ENCODE measurements at places on chromosomes 5 and 9. TPM values are rescaled to one million over a fixed set of nuclear protein-coding genes. Genes with fewer than 3 reads are reported as not detected.

The FOXD4L4 gene
- 0.13 TPM for total RNA-seq

DNA sequence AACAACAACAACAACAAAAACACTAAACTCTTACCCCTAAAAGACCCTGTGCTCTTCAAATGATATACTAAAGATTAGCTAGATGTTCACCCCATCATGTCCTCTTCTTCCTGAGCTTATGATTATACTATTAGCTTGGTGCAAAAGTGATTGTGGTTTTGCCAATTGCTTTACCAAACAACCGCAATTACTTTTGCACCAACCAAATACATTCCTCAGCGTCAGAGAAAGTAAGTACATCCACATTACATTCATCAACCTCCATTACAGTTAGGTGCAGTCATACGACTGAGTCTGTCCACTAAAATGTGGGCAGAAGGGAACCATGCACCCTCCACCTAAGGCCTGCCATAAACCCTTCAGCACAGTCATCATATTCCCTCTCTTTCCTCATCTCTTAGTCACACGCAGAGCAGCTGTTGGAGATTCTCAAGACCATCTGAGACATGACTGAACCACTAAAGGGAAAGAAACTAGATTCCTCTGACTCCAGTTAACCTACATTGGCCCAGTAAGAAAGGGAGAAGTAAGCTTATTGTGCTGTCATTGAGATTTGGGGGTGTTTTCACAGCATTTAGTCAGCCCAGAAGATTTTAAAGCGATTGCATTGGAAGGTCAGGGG, 181.6 kb upstream of the TLE4 start:
- no peak for DNase-seq

The ABITRAM gene
- 3.2 TPM for total RNA-seq

DNA sequence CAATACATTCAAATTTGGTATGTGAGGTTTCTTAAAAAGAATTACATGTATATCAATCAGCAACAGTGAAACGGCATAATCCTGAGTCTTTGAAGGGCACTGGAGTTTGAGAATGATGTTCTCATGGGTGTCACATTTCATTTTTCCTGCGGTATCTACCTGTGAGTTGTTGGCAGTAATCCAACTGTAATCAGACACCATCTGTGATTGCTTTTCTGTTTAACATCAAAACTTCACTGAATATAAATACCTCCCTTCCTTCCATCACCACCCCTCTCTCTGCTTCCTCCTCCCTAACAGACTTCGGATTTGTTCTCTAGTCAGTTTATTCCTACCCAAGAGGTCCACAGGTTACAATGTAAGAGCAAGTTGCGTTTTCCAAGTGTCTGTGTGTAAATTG, 275.2 kb upstream of the PCSK5 start:
- DNase-seq = no peak

- no peak for DNase-seq
Measured at GRCh38 chr9:129675620-129676019, 10.2 kb downstream of the PRRX2 start.

DNA sequence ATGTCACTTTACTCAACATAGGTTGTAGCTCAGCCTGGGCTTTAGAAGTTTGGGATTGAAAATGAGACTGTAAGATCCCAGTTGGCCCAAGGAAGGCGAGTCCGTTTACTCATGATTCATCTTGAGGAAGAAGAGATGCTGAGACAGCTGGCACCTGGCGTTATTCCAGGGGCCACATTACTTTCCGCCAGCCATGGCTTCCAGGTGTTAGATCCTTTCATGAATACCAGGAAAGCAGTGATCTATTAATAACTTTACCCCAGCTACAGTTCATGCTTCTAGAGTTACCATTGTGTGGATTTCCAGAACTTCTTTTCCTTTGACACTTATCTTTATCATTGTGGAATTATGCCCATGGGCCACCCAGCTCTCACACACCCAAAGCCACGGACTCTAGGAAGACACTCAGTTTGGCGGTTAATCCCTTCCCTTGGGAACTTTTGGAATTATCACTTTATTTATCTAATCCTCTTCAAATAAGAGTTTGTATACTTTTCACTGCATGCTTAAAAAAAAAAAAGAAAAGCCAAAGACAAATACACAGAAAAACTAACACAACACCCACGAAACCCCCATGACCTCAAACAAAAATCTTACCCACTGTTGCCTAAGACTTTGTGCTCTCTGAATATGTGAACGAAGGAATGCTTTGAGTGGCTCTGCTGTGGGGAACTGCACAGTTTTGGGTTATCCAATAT, 26.9 kb downstream of the RAI14 start:
- peak; percentile 92 for DNase-seq

Data from dermis microvascular lymphatic vessel endothelial cell (primary cell).